ENCODE measurements at places on chromosomes 3 and 15.

DNA sequence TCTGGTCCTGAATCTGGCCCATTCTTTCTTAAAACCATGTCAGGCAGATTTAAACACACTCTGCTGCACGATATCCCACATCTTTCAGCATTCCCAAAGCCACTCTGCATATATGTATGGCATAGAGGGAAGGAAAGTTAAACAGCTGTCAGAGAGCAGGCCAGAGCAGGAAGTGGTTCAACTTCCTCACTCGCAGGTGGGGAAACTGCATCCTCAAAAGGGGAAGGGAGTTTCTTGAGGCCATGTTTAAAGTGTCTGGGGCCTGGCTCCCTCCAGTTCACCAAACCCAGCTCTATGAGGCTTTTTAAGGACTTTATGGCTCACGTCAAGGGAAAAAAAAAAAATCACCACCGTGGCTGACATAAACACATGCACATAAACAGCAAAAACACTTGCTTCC is 123.1 kb downstream of the OPA1 start:
- no peak for DNase-seq

DNA sequence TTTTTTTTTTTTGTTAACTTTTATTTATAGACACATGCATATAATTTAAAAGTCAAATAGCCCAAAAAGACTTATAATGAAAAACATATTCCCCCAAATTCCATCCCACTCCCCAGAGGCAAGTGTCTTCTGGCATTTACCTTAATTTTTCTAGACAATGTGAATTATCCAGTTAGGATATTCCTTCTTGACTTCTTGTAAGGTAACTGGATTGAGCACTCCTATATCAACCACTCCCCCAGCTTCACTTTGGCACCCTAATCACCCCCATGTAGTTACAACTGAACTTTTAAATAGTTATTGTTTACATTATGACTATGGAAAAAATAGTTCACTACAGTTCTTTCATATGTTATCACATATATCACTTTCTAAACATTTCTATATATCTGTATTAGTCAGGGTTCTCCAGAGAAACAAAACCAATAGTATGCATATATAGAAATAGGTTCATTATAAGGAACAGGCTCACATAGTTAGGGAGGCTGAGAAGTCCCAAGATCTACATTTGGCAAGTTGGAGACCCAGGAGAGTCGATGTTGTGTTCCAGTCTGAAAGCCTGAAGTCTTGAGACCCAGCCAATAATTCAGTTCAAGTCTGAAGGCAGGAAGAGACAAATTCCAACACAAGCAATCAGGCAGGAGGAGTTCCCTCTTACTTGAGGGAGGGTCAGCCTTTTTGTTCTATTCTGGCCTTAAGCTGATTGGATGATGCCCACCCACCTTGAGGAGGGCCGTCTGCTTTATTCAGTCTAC is 175.8 kb downstream of the THSD4 start:
- DNase-seq = no peak

- no peak for DNase-seq
Observed at GRCh38 chr3:192435241-192435640, 292.1 kb downstream of the FGF12 start.

- no peak for DNase-seq
Observed at GRCh38 chr3:169811631-169812331, 889 bp upstream of the LRRIQ4 start.

DNA sequence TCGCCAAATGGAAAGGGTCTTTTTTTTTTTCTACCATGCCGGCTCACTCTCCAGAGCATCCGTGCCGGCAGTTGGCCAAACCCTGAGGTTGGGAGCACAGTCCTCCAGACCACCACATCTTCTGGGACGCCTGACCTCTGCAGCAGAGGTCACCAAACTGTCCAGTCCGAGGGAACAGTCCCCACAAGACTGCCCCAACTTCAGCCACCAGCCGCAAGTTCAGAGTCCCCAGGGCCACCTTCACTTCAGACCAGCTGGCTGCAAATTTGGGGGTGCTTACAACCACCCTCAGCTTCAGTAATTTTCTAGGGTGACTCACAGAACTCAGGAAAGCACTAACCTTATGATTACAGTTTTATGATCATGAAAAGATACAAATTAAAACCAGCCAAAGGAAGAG is 28.9 kb downstream of the PLA2G4D start:
- no peak for DNase-seq

- DNase-seq = no peak
Observed at GRCh38 chr3:151002003-151002981, 29.8 kb upstream of the CLRN1 start.

Measured in stimulated activated CD4-positive, alpha-beta T cell treated with anti-CD3 and anti-CD28 coated beads, Interleukin-15, amount 100 ng/mL, for 48 hours (primary cell).